ENCODE measurements at places on chromosomes 3 and 15.

GRCh38 chr15:98610991-98611390 is 37.3 kb upstream of the IGF1R start:
- DNase-seq: no peak

GRCh38 chr3:171407759-171408158 is 52.4 kb downstream of the TNIK start:
- DNase-seq: no peak

DNA sequence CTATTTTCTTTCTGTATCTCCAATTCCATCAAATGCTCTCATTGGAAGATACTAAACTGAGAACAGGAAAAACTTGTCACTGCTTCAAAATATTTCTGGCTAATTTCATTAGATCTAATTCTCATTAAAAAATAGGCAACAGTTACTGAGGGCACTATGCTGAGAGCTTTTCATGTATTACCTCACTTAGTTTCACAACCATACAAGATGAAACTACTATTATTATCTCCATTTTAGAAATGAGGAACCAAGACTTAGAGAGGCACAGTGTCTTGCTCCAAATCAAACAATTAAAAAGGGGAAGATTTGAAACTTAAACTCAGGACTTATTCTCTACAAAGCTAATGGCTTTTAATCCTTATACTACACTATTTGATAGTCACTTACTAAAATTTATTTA is 7.2 kb upstream of the OTOL1 start:
- no peak for DNase-seq

DNA sequence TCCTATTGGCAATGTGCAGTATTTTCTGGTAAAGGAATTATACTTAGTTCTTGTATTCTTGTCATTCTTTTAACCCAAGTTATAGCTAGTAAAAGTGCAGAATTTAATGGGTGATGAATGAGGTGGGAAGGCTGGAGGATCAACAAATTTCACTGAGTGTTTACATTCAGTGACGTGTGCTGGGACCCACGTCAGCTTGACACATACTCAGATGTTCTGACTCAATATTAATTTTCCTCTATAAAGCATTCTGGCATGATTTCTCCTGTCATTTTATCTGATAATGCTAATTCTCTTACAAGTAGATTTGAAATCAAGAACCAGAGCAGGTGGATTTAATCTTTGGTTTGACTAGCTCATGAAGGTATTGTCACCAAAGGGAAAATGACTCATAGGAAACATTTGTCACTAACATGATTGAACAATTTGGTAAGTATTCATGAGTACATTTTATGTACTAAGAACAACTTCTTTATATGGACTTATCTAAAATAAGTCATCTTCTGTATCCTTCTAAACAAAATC is 71.0 kb upstream of the SYNPR start:
- no peak for DNase-seq

- no peak for DNase-seq
Observed at GRCh38 chr3:42717306-42717705, 14.7 kb upstream of the HHATL start.

DNA sequence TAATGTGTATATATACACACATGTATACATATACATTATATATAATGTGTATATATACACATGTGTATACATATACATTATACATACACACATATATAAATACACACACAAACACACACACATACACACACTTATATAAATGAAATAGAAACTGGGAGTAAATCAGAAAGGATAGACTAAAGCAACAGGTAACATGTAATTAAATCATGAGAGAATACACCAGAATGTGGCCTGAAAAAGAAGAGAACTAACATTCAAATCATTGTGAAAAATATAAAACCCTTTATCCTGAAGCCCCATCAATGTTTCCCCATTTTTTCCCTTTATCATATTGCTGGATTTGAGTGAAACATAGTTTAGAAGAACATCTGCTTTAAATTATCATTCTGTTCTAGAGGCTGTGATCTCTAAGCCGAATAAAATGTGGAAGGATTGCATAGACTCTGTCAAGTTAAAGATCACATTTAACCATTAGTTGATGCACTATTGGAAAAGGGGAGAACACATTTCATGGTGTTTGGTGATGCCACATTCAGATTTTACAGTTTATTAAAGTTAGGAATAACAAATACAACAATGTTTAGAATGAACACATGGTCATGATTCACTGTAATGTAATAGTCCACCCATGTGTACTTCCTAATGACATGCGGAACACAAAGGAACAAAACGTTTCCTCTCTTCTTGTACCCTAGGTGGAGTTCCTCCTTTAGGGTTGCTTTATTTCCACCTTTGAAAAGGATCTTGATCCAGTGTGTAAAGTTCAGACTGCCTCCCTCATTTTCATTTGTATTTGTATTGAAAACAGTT is 12.5 kb upstream of the THRB start:
- DNase-seq: no peak

DNA sequence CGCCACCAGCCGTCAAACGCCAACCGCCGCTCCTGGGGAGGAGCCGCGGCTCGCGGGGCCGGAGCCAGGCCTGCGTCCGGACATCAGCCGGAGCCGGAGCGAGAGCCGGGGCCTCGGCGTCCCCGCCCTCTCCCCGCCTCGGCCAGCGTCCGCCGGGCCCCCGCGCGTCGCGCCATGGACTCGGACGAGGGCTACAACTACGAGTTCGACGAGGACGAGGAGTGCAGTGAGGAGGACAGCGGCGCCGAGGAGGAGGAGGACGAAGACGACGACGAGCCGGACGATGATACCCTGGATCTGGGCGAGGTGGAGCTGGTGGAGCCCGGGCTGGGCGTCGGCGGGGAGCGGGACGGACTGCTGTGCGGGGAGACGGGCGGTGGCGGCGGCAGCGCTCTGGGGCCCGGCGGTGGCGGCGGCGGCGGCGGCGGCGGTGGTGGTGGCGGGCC is 359 bp downstream of the ARIH1 start:
- DNase-seq: no peak

- no peak for DNase-seq
Observed at GRCh38 chr3:94024385-94024784, 4.0 kb downstream of the STX19 start.

- no peak for DNase-seq
Observed at GRCh38 chr15:52171807-52172206, 19.4 kb downstream of the GNB5 start.

GRCh38 chr15:48765022-48765421 is 45.8 kb downstream of the CEP152 start:
- no peak for DNase-seq

- DNase-seq: peak; percentile 83
Observed at GRCh38 chr3:89851974-89852621, 744.7 kb downstream of the EPHA3 start.

DNA sequence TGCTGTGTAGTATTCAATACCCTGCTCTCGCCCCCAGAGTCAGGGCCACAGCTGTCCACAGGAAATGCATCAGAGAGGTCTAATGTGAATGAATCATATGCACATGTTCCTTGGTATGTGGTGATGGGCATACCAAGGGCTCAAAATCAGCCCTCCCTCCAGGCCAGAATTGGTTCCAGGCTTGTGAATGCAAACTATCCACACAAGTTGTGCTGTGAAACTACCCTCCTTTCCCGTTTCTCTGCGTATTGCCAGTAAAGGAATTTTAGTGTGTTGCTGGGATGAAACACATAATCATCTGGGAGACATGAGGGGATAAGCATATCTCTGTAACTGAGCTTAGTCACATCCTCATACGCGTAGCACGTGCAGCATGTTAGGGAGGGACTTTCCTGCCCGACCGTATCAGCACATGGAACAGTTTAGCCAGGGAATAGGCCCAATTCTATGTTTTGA is 9.2 kb upstream of the MME start:
- DNase-seq: no peak

DNA sequence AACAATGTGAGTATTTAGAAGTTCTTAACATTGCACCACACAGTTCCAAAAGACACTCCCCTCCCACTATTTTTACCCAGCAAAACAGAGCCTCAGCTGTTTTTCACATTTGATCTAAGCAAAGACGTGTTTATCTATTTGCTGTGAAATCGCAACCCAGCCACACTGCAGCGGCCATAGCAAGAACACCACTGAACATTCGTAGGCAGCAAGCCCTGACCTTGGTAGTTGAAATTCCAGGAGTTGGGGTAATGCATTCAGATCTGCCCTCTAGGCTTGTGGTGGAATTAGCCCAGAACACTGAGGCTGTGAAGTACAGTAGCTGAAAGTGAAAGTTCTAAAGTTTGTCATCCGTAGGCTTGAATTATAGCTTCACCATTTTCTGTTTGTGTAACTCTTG is 17.1 kb upstream of the SLC24A5 start:
- no peak for DNase-seq

DNA sequence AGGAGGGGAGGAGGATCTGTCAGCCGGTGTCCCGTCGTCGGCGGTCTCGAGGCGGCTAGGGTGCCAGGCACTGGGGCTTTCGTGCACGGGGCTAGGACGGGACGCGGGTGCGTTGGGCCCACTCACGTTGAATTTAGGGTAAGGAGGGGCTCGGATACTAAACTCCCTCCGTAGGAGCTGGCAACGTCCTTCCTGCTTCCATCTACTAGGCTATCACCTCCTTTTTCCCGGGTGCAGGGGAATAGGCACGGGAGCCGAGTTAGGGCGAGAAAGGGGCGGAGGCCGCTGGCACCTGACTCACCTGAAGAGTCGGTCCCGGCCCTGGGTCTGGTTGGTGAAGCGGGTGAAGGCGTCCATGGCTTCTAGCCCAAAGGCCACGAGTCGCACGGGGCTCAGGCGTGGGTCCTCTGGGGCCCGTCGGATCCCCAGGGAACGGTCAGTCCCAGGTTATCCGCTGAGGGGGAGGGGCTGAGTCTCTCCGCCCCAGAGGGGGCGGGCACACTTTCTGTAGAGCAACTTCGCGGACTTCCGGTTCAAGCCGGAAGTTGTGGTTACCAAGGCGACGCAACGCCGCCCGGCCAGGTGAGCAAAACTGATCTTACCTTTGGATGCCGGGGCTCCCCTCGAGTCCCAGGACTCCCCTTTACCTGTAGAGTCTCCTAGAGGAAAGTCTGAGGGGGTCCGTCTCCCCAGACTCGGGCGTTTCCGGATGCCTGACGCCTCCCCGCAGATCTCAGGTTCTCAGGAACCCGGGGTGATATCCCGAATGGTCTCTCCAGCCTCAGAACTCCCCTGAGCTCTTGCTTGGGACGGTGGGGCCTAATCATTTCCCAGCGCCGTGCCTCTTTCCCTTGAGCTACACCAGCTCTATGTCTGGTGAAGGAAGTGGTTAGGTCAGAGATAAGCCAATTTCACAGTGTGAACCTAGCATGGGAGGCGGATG is at the start of the genes PEX11A and WDR93:
TSS of gene PEX11A (minus strand) at position 479 of the 943 bp plus-strand sequence. CDS start at position 357, 122 bp downstream.
TSS of gene WDR93 (plus strand) at position 536 of the 943 bp plus-strand sequence. CDS start 10,936 bp downstream, outside the sequence.
- peak; percentile 78 for DNase-seq

- no peak for DNase-seq
Observed at GRCh38 chr3:50254577-50255250, 14.2 kb upstream of the SEMA3B start.

DNA sequence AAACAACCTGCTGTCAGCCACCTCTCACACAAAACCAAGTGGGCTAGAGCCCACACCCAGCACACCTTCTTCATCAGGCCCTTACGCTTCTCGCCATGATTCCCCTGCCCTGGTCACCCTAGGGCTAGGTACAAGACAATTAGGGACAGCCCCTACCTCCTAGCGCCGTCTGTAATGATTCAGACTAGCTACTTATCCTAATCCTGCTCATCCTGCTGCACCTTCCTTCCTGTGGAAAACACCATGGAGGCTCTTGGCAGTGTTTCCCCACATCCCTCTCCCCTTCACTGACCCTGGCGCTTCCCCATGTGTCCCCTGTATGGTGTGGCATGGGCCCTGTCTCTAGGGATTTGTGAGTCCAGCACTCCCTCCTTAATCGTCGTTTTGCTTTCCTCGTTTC is 39.6 kb upstream of the ICE2 start:
- DNase-seq: peak; percentile 39

DNA sequence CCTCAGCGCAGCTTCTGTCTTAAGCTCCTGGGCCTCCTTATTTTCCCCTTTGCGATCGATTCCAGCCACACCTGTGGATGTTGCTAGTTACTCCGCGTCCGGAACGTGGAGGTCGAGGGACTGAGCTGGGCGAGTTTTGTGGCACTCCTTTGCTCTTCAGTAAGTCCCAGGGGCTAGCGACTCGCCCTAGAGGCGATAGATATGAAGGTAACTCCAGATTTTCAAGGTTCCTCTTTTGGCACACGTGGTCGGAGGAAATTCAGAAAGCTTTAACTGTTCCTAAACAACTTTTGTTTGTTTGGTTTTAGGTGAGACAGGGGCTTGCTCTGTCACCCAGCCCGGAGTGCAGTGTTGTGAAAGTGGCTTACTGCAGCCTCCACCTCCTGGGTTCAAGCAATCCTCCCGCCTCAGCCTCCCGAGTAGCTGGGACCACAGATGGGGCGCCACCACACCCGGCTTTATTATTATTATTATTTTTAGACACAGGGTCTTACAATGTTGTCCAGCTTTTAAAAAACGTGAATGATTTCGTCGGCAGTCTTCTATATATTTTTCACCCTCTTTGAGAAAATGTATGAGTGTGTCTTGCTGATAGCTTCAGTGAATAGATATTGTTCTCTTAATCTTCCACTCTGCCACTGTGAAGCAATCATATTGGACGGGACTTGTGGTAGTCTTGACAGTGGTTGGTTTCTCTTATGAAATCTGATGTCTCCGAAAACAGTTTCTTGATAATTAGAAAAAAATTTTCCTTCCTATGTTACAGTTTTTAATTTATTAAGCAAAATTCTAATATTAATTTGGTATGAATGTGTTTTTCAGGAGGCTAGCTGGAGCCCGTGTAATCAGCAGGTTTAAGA is 785 bp downstream of the MFSD1 start:
- DNase-seq: no peak

GRCh38 chr3:171026597-171027293 is at the start of gene SLC2A2:
Gene SLC2A2 (minus strand): TSS chr3:171026720. CDS start chr3:171026670, 50 bp downstream.
- no peak for DNase-seq

DNA sequence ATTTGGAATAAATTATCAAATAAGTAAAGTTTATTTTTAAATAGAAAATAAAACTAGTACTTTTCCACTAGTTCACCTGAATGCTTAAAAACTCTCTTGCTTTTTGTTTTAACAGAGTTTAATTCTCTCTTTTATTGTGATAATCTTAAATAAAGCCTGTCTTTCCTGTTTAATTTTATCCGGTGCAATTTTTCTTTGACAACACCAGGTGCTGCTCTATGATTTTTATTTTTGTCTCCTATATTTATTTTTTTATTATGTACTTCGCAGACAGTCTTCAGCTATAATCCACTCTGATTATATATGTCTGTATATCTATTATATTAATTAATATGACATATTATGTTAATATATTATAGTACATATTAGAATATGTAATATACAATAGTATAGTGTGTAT is 1293.0 kb upstream of the EPHA6 start:
- DNase-seq: no peak

- DNase-seq: no peak
Observed at GRCh38 chr3:187698499-187699399, 3.6 kb downstream of the RTP2 start.

GRCh38 chr3:180700941-180701340 is 21.7 kb upstream of the CCDC39 start:
- no peak for DNase-seq

DNA sequence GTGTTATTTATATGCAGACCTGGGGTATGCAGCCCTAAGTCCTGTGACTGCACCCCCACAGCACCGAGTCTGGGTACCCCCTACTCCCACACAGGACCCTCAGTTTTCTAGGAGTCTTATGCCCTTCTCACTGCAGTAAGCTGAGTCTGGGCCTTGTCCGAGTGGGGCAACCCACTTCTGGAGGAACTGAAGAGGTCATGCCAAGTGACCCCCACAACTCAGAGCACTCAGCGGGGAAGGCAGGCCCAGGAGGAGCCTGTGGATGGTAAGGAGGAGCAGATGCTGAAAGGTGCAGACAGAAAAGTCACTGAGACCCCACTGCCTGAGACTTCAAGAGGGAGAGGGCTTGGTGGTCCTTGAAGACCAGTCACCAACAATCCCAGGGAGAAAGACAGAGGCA is 56.1 kb upstream of the FGD5 start:
- DNase-seq: no peak
